ENCODE measurements at places on chromosomes 16 and 17. TPM values are rescaled to one million over a fixed set of nuclear protein-coding genes. Genes with fewer than 3 reads are reported as not detected.

DNA sequence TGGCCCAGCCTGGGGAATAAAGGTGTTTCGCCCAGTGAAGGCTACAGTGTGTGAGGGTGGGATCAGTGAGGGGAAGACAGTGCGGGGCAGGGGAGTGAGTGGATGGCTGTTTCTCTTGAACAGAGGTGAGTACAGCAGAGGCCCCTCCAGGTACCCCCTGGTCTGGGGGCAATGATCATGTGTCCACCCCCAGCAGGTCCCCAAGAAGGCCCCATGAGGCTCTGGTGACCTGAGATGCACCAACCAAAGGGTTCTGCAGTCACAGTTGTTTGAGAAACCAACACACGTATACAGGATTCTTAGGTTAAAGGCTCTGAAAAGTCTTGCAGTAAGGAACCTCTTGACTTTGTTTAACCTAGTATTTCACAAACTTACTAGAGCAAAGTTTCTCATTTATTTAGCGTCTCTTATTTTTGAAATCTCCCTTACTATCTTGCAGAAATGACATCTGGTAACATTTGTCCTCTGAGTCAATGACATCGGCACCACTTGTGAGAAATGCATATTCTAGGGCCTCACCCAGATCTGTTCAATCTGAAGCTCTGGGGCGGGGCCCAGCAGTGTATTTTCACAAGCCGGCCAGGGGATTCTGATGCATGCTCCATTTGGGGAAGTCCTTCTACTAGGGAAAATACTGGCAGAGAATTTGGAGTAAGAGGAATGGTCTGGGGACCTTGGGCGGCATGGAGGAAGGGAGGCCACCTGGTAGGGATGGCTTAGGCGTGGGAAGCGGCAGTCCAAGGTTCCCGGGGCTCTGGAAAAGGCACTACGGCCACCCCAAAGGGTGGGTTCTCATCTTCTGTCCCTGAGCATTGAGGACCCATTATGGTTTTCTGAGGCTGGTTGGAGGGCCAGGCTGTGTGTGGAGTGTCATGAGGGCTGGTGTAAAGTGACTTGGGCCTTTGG, 217.3 kb downstream of the NTN1 start:
- DNase-seq = no peak

DNA sequence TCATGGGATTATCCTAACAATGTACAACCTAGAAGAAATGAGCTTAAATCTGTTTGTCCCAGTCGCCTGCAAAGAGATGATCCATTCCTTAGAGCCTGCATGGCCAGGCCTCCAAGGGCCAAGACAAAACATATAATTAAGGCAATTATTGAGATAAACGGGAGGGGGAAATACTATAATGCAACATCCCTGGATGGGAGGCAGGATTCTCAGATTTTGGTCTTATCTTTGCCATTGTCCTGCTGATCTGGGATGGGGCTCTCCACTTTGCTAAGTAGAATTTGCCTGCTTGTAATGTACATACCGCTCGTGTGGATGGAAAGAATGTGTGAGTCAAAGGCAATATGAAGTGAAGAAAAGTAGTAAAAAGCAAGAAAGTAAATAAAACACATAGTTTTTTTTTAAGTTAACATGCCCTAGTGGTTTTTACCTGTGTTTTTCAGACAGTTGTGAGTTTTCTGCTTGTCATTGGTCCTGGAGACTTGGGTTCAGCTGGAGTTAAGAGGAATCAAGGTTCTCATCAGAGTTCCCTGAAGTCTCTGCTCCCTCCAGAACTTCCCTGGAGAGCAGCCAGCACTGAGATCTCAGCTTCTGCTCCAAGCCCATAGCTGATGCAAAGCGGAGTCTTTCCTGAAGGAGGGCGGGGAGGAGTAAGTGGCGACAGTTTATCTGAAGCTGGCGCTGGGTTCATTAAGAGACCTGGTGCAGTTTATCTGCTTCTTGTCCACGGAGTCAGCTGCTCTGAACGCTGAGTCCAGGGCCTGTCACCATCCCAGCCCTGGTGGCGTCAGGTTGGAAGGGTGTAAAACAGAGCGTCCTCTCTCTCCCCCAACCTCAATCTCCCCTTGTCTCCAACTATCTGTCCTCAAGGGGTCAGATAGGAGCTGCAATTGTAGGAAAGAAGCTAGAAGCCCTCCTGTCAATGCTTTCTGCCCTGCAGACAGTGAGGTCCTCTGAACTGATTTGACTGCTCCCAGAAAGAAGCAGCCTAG, 30.1 kb downstream of the HOXB1 start:
- DNase-seq = no peak

GRCh38 chr16:5557966-5558365, 460.4 kb upstream of the EEF2KMT start:
- no peak for DNase-seq

DNA sequence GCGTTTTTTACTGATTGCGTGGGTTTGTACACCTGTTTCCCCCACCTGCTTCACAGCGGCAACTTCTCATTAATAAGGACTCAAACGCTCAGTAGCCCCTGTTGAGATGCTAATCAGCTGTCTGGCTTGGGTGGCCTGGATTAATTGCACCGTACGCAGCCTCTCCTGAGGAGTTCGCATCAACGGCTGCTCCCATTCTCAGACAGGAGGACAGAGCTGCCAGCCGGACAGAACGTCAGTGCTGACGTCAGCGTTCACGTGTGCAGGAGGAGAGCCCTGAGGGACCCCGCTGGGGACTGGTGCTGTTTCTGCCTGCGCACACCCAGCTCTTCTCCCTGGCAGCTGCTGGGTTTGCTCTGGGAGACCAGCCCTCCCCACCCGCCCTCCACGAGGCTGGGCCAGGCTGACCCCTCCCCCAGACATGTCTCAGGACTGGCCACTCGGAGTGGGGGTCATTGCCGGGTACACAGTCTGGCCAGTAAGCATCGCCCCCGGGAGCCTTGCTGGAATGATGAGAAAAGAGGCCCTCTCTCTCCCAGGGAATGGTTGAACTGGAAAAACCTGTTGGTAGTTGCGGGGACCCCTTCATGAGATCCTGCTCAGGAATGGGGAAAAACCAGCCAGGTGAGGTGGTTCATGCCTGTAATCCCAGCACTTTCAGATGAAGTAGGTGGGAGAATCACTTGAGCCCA, 5.7 kb upstream of the BANP start:
- peak; percentile 42 for DNase-seq

GRCh38 chr17:55283256-55283965, 18.7 kb downstream of the HLF start:
- no peak for DNase-seq

AATK gene
- 115 TPM for total RNA-seq

- DNase-seq = no peak
Measured at GRCh38 chr16:49489686-49490320, 116.2 kb downstream of the C16orf78 start.

DPEP1 gene
- 2,661 TPM for total RNA-seq

- DNase-seq = no peak
Measured at GRCh38 chr17:8940866-8941471, 24.5 kb downstream of the PIK3R5 start.

- DNase-seq = peak; percentile 24
Measured at GRCh38 chr16:86031141-86031678, 132.2 kb downstream of the IRF8 start.

DNA sequence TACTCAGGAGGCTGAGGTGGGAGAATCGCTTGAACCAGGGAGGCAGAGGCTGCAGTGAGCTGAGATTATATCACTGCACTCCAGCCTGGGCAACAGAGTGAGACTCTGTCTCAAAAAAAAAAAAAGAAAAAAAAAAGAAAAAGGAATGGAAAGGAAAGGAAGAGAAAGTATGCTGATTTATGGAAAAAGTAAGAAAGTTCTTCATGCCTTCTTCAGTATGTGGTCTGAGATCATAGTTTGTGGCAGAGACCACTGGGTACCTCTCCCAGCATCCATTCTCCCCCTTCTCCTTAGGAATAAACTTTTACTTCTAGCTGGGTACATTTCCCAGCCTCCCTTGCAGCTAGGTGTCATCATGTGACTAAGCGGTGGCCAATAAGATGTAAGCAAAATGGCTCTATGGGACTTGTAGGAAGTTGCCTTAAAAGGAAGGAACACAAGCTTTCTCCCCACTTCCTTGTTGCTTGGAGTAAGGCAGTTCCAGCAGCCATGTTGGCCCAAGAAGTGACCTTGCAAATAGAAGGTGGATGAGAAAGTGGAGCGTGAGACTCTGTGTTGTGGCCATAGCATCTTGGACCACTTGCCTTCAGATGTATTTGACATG, 26.1 kb upstream of the XPO6 start:
- no peak for DNase-seq

SCGB1C2 gene
- not detected for total RNA-seq

SYT17 gene
- 4.2 TPM for total RNA-seq

GRCh38 chr16:50642349-50642748, 38.8 kb downstream of the SNX20 start:
- DNase-seq = no peak

DNA sequence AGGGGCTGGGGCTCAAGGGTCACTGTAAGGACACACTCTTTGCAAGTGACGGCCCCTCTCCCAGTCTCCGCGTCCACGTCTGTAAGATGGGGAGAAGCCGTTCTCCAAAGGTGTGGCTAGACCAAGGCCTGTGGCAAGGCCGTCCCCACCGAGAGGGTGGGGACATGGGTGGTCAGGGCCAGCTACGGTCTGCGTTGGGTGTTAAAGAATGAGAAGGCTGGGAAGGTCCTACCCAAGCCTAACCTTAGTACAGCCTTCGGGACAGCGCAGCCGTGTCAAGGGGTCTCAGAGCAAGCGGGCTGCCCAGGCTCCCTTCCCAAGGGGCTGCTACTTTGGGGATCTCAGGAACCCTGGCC, 1.9 kb downstream of the C1QTNF8 start:
- DNase-seq = no peak

- DNase-seq = no peak
Measured at GRCh38 chr17:32277284-32277683, 11.7 kb downstream of the RHBDL3 start.

KRTAP9-2 gene
- not detected for total RNA-seq

GRCh38 chr17:57402681-57403180, 146.4 kb downstream of the MSI2 start:
- DNase-seq = no peak

- DNase-seq = peak; percentile 25
Measured at GRCh38 chr17:50686494-50687199, 21.1 kb downstream of the ANKRD40 start.

DNA sequence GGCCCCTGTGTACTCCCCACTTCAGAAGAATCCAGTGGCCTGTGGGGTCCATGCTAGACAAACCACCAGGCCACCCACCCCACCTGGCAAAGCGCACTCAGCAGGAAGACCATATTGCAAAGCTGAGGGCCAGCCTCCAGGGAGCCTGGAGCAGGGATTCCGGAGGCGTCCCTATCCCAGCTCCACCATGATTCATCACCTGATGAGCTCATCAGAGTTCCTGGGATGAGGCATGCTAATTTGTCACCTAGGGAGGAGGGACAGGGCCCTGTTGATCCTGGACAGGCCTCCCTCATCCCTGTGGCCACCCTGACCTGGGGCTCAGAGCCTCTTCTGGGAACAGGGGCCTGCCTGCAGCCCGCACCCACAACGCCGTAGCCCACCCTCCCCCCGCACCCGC, 131.6 kb upstream of the PLCG2 start:
- DNase-seq = no peak

CDRT15L2 gene
- not detected for total RNA-seq

DNA sequence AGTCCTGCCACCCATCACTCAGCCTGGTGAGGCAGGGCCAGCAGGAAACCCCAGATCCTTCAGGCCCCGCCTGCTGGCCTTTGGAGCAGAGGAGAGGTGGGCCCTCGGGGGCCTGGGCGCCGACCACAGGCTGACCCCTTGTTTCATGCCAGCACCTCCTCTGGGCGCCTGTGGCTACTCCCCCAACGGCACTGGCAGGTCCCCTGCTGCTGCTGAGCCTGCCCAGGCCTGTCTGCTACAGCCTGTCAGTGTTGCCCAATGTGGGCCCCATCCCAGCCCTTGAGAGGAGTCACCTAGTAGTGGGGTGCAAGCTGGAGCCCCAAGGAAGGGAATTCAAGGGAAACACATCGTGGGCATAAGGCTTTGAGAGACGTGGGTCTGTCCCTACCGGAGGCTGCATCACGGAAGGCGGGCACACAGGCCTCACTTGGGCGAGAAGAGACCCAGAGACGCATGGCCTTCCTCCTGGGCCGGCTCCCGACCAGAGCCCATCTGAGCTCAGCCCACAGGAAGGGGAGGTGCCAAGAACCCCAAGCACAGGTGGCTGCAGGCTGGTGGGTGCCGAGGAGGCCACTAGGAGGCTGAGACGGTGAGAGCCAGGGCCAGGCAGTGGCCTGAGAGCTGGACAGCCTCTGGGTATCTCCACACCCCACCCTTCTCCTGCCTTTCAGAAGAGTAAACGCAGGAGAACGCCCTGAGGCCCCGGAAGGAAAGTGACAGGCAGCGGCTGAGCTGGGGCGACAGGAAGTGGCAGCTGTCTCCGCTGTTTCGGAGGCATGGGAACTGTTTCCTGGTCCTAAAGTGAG, 8.0 kb upstream of the FASN start:
- DNase-seq = peak; percentile 76

FZD2 gene
- 2.1 TPM for total RNA-seq

ATP2A3 gene
- total RNA-seq = 142 TPM

ITFG1 gene
- 51.7 TPM for total RNA-seq

LITAFD gene
- not detected for total RNA-seq

DNA sequence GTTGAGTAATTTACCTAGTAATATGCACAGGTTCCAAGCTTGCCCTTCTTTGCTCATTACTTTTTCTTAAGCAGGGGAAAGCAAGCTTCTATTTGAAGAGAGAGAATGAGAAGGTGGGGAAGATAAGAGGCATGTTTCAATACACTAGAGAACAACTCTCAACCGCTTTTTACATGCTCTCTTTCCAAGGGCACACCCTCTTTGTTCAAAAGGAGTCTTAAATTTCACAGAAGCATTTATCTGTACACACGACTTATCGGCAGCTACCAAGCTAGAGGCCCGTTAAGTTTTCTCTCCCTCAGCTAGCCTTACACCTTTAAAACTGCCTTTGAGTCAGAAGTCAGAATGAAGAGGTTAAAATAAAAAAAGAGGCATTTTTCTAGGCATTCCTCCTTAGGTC, 79.6 kb downstream of the STH start:
- DNase-seq = no peak

GRCh38 chr17:80021600-80021999, 14.1 kb downstream of the TBC1D16 start:
- no peak for DNase-seq

GRCh38 chr16:31219154-31219741, 2.3 kb upstream of the PYDC1 start:
- DNase-seq = no peak

CDRT15 gene
- total RNA-seq = not detected

- DNase-seq = no peak
Measured at GRCh38 chr16:7509963-7510601, 177.4 kb downstream of the RBFOX1 start.

KCNJ12 gene
- total RNA-seq = not detected

DNA sequence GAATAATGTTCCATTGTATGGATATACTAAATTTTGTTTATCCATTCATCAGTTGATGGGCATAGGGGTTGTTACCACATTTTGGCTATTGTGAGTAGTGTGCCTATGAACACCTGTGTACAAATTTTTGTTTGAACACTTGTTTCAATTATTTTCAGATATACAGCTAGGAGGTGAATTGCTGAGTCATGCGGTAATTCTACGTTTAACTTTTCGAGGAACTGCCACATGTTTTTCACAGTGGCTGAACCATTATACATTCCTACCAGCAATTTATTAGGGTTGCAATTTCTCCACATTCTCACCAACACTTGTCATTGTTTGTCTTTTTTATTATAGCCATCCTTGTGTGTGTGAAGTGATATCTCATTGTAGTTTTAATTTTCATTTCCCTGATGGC, 75.6 kb downstream of the AKAP1 start:
- DNase-seq = no peak

- no peak for DNase-seq
Measured at GRCh38 chr16:64687786-64688185, 434.1 kb downstream of the CDH11 start.
